ENCODE measurements at places on chromosomes 1 and 21. TPM values are rescaled to one million over a fixed set of nuclear protein-coding genes. Genes with fewer than 3 reads are reported as not detected.

The PTPRF gene
- total RNA-seq, result 33.8 TPM

The LCE1C gene
- not detected for total RNA-seq

The C1orf141 gene
- total RNA-seq, result not detected

The SLC25A34 gene
- 0.97 TPM for total RNA-seq

The TAGLN2 gene
- 125 TPM for total RNA-seq

The HHIPL2 gene
- 0.83 TPM for total RNA-seq

The DEPDC1 gene
- total RNA-seq, result 0.78 TPM

The KRTAP19-3 gene
- not detected for total RNA-seq

Data from esophagus muscularis mucosa (tissue), 4 donors.